Left ventricle myocardium inferior (tissue), 1 donor: ENCODE measurements at places on chromosomes 2 and 18. TPM values are rescaled to one million over a fixed set of nuclear protein-coding genes. Genes with fewer than 3 reads are reported as not detected.

Gene CCDC74B
- 0.44 TPM for total RNA-seq

Gene HOXD11
- not detected for total RNA-seq

Gene MOGAT1
- total RNA-seq: 0.44 TPM

Gene PLEK
- total RNA-seq: 4.8 TPM

Gene LIMS4
- 2.1 TPM for total RNA-seq

Gene GCG
- total RNA-seq: not detected

Gene PARD6G
- 2.0 TPM for total RNA-seq

Gene ALLC
- total RNA-seq: not detected

Gene DNAJB2
- 77.5 TPM for total RNA-seq

Gene EVX2
- not detected for total RNA-seq

Gene TMEM127
- 85.7 TPM for total RNA-seq

Gene REEP1
- total RNA-seq: 30.2 TPM

Gene POTEJ
- total RNA-seq: not detected
